ENCODE measurements at places on chromosomes 16 and 17.
A peak's percentile ranks its signal among the peaks of the same experiment; 100 is the strongest.

- DNase-seq, result no peak
These were observed 7.4 kb downstream of the CAPN15 start for GRCh38 chr16:534856-535445.

GRCh38 chr17:73205459-73205961 lies 12.7 kb downstream of the COG1 start:
- DNase-seq, result no peak

DNA sequence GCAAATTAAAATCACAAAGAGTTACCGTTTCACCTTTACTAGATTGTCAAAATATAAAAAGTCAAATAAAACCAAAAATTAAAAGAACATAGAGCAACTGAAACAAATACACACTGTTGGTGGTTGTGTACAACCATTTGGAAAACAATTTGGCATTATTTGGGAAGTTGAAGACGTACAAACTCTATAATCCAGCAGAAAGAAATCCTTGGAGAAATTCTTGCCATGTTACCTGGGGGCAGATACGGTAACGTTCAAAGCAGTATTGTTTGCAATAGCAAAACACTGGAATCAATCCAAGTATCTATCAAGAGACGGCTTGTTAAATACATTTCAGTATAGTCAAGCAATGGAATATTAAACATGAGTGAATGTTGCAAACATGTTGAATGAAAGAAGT lies 56.7 kb downstream of the TBX4 start:
- DNase-seq, result no peak

DNA sequence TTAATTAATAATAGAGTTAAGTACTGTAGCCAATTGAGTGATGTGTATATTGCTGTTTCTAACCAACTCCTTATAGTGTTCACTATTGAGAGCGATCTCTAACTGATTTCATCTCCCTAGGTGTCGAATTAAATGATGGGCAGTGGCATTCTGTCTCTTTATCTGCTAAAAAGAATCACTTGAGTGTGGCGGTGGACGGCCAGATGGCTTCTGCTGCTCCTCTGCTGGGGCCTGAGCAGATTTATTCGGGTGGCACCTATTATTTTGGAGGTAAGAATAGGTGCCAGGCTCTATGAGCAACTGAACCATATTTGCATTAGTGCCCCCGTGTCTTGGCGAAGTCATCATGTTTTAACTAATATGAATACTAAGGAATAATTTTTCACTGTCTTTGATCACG lies 184.6 kb downstream of the CNTNAP4 start:
- DNase-seq, result no peak

- no peak for DNase-seq
These were observed 333.1 kb downstream of the FOXL1 start for GRCh38 chr16:86911437-86911958.

DNA sequence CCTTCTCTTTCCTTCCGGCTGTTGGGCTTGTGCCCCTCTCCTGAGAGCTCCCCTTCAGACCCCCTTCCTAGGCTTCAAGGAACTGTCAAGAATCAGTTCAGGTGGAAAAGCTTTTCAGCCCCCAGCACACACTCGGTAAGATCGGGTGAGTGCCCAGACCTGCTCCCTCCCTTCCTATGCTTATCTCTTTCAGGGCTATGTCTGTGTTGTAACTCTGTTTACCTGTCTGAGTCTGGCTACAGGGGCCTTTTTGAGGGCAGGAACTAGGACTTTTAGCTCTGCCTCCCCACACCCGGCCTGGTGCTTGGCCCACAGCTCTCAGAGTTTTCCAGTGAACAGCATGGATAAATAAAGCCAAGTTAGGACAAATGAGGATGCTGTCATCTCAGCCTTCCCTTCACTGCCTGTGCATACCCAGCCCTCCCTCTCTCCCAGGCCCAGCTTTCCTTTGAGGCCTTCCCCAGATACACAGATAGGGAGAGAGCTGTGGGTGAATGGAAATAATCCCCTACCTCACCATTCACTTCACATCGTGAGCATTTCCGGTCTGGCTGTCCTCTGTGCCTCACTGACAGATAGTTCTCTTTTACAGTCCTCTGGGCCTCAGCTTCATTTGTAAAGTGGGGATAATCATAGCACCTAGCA lies 5.7 kb upstream of the MRPS23 start:
- no peak for DNase-seq

DNA sequence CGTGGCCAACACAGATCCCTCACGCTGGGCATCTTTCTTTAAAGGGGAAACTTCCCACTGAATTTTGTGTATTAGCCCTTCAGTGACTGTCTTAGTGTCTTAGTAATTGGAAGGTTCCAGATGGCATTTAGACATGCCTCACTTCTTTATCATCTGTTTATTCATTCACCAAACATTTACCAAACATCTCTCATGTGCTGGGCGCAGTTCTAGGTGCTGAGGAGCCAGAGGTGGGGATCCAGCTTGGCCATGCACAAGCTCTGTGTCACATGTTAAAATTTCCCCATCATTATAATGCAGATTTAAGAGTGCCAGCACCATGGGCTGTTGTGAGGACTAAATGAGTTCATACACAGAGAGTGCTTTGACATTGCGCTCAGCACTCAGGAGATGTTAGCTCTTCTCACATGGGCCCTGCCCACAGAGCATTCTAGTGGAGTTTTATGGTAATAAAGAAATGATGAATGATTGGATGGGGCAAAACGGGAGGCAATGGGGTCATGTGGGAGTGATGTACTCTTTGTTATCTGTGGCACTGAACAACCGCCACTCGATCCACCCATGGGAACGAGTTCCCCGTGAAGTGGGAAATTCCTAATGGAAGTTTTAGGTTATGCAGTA lies 119.7 kb downstream of the SNX29 start:
- no peak for DNase-seq

GRCh38 chr16:89581861-89582563 lies 6.5 kb downstream of the CPNE7 start:
- peak; percentile 90 for DNase-seq

GRCh38 chr16:919658-920050 lies 51.1 kb downstream of the LMF1 start:
- DNase-seq, result no peak

GRCh38 chr16:87856791-87857228 lies 12.5 kb downstream of the SLC7A5 start:
- peak; percentile 28 for DNase-seq

- no peak for DNase-seq
These were observed 31.9 kb upstream of the CPHXL start for GRCh38 chr16:75758215-75758614.

GRCh38 chr17:29155227-29155965 lies 24.8 kb downstream of the MYO18A start:
- DNase-seq, result peak; percentile 71

- DNase-seq, result no peak
These were observed 49.7 kb upstream of the ARL4D start for GRCh38 chr17:43349142-43349541.

DNA sequence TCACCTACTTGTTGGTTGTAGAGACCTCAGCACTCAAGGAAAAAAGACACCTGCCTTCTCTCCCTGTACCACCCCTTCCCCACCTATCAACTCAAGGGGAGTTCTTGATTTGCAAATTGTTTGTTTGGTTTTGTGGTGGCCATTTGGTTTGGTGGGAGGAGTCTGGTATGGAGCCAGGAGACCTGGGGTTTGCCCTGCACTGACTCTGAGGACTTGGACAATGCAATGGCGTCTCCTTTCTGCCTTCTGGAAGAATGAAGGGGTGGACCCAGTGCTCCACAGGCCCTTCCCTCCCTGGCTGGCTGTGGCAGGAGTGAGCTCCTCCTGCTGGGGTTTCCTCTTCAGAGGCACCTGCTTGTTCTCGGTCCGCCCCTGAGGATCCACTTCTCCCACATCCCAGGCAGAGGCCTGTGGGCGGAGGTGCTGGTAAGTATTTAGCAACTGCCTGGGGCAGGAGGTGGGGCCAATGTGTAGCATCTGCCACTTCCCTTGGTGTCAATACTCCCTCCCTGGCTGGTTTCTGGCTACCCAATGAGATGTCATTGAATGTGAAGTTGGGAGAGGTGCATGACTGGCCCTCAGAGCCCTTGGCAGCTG lies 164.5 kb downstream of the NTN1 start:
- no peak for DNase-seq

DNA sequence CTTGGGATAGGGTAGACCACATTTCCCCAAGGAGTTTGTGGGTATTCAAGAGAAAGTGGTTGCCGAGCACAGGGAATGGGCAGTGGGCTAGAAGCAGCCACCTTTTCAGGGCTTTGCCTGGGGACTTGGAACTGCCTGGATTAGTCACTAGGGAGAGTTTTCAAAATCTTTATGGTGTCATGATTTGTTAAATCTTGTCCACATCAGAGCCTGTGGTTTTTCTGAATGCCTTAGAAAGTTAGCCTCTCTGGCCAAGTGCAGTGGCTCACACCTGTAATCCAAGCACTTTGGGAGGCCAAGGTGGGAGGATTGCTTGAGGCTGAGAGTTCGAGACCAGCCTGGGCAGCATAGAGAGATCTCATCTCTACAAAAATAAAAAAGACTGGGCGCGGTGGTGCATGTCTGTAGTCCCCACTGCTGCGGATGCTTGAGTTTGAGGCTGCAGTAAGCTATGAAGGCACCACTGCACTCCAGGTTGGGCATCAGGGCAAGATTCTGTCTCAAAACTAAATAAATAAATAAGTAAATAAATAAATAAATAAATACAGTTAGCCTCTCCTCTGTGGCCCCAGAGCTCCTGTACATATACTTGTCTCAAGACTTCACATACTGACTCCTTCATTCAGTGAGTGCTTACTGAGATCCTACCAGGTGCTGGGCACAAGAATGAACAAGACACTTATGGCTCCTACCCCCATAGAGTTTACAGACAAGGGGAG lies 76.3 kb upstream of the HNF1B start:
- no peak for DNase-seq

GRCh38 chr16:58411736-58412614 lies 19.7 kb downstream of the GINS3 start:
- no peak for DNase-seq

DNA sequence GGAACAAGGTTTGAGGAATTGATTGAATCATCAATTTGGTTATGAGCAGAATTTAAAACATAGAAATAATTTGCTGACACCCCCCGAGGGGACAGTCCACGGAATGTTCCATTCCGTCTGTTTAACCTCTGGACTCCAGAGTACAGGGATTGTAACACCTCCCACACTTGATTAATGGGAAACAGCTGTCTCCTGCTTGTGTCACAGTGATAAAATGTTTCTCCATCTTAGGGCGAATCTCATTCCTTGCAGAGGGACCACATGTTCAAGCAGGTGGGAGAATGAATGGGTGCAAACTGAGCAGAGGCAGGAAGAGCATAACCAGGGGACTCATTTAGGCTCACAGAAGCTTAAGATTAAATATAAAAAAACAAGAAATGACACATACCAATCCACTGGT lies 249.5 kb upstream of the RBFOX1 start:
- DNase-seq, result no peak

DNA sequence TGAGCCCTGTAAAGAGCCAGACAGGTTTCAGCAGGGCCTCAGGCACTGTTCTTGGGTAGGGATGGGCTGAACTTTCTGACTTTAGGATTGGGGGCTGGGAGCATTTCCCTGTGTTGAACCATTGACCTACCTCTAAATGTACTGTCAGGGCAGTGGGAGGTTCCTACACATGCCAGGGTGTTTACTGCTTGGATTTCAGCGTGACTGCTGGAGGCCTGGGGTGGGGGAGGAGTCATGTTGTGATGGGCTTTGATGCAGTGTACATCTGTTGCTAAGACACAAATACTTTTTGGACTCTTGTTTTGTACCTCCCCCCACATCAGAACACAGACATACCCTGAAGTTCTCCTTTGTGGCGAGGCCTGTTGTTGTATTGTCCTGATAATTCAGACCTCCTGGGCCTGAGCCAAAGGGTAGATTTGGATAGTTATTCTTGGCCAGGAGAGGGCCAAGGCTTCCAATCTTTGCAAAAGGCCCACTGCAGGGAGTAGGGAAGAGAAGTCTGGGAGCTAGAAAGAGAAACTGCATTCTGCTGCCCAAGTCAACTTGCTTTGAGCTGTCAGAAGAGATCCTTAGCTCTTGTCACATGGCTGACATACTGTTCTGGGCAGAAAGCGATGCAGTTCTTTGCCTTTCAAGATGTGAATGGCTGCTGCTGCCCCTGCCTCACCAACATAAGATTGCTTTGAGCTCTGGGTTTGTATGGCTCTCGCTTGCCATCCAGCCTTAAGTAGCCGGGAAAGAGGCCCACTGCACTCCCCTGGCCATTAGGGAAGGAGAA lies 3.7 kb downstream of the NFE2L1 start:
- DNase-seq, result peak; percentile 93

DNA sequence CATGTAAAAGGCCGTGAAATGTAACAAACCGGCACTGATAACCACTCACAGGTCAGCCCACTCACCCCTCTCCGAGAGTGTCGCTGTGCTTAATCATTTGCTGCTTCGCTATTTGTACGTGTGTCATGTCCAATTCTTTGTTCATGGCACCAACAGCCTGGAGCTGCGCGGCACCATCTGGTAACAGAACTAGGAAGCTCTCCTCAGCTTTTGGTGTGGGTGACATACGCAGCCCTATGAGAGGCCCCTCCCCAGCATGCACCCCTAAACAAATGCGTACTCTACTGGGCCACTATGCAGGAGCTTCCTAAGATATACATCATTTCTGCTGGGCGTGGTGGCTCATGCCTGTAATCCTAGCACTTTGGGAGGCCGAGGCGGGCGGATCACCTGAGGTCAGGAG lies 2.3 kb upstream of the PECAM1 start:
- no peak for DNase-seq

DNA sequence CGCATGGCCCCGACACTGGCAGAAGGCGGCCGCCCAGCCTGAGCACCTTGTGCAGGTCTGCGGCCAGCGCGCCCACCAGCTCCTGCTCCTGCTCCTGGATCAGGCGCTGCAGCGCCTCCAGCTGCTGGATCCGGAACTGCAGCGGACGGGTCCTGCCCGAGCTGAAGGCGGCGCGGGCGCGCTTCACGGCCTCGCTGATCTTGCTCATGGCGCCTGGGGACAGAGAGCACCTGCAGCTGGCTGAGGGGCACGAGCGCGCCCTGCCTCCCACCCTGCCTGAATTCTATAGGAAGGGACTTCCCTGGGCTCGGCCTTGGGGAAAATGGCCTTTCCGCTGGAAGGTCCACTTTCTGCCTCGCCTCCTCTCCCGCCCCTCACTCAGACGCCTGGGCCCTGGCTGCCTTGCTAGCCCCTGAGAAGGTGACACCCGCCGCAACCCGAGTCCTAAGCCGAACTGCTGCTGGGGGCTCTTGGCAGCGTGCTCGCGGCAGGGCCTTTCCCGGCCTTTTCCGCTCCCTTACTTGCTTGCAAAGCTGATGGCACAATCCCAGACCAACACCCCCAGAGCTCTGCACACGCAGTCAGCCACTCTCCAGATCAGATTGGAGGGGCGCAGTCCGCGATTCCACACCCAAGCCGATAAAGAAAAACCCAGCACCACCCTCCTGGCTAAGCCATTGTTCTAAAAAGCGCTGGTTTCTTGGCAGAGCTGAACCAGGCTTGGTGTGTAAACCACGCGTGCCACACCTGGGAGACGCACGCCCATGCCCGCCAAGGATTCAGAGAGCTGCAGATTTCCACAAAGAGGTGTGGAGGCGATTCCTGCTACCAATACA lies 3.0 kb downstream of the ALDH3A1 start:
- DNase-seq, result peak; percentile 91
